ENCODE measurements at places on chromosomes 3 and 15.
A peak's percentile ranks its signal among the peaks of the same experiment; 100 is the strongest.

- no peak for DNase-seq
Observed at GRCh38 chr3:94146455-94146854, 83.6 kb downstream of the NSUN3 start.

GRCh38 chr15:32887090-32887489, 169.3 kb downstream of the GREM1 start:
- no peak for DNase-seq

- DNase-seq, result no peak
Observed at GRCh38 chr3:44045476-44046275, 196.0 kb upstream of the TOPAZ1 start.

DNA sequence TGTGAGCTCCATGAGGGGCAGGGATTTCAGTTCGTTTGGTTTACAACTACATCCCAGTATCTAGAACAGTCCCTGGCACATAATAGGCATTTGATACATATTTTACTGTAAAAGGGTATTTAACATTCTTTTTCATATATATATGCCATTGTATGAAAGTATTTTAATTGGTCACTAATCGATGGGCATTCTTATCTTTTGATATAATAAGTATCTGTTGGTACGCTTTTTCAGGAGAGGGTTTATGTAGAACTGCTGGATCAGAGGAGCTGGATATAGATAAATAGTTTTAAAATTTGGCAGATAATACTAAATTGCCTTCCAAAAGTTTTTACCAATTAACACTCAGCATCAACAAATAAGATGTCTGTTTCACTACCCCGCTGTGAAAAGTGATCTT, 978 bp upstream of the RSL24D1 start:
- no peak for DNase-seq

- DNase-seq, result no peak
Observed at GRCh38 chr3:59813148-59813538, 763.3 kb upstream of the CFAP20DC start.

DNA sequence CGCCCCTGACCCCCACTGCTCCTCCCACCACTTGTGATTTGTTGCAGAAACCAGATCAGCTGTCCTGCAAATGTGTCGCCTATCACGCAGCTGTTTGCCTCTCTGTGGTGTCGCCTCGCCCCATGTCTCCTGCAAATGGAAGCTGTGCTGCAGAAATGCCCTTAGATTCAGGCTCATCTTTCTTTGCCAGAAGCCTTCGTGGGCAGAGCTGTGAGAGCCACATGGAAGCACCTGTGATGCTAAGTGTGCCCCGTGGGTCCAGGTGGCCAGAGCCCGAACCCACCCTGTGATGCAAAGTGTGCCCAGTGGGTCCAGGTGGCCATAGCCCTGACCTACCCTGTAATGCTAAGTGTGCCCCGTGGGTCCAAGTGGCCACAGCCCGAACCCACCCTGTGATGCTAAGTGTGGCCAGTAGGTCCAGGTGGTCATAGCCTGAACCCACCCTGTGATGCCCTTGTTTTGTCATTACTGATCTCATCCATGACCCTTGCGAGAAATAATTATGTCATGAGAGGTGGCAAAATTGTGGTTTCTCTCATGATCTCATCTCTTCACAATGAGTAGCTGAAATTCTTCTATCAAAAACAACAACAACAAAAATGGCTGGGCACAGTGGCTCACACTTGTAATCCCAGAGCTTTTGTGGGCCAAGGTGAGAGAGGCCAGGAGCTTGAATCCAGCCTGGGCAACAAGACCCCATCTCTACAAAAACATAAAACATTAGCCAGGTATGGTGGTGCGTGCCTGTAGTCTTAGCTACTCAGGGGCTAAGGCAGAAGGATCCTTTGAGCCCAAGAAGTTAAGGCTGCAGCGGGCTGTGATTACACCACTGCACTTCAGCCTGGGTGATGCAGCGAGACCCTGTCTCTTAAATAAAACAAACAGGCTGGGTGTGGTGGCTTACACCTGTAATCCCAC, 187.4 kb downstream of the GOLGA6L6 start:
- DNase-seq, result no peak

GRCh38 chr3:153210146-153210545, 48.1 kb downstream of the RAP2B start:
- no peak for DNase-seq

- DNase-seq, result no peak
Observed at GRCh38 chr3:36674816-36675215, 89.5 kb downstream of the DCLK3 start.

- DNase-seq, result no peak
Observed at GRCh38 chr3:62622553-62623174, 249.3 kb upstream of the FEZF2 start.

GRCh38 chr3:140523600-140523999, 154.3 kb upstream of the TRIM42 start:
- DNase-seq, result no peak

GRCh38 chr15:55914446-55914845, 79.0 kb downstream of the NEDD4 start:
- DNase-seq, result no peak

DNA sequence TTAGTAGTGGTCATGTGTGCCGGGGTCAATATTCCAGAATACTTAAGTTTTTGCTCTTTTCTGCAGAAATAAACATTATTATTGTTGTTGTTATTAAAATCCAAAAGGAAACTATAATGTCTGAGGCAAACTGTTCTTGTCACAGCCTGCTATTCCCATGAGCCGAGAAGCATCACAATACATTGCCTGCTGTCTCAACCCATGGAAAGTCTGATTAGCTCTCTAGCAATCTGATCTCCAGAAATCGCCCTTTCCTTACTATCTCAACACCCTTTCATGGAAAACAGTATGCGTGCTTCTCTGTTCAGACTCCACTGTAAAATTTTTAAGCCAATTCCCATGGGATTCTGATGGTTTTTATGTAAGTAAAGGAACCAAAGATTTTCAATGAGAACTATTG, 811.0 kb downstream of the TUSC7 start:
- DNase-seq, result no peak

DNA sequence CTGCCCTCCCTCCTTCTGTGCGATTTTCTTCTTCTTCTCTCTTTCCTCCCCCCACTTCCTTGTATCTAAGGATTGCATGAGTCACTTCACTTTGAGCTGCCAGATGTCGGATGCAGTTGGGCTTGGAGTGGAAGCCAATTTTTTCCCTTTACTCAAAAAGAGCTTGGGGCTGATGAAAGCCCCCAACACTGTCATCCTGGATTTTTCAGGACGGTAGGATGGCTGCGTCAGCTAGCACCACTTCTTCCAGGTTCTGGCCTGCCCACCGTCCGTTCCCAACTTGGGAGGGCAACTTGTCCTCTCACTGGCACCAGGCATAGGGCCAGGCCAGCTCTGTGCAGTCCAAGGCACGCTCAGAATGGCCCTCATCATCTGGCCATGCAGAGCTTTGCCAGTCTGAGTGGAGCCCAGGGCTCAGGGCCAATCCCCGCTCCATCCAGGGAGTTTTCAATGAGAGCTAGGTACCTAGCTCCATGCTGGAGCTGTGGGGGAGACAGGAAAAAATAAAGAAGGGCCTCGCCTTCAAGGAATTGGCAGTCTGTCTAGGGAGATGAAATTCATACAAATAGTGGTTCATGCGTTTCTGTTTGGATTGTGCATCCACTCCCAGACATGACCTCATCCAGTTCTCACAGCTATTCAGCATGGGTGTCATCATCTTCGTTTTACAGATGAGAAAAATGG, 47.7 kb upstream of the INSYN1 start:
- no peak for DNase-seq

- no peak for DNase-seq
Observed at GRCh38 chr3:113329757-113330156, 111.5 kb downstream of the CFAP44 start.

- DNase-seq, result peak; percentile 53
Observed at GRCh38 chr3:157130467-157131251, 29.3 kb downstream of the CCNL1 start.

- no peak for DNase-seq
Observed at GRCh38 chr15:76575274-76575673, 238.7 kb downstream of the ISL2 start.

GRCh38 chr3:180000500-180000899, 36.2 kb downstream of the PEX5L start:
- no peak for DNase-seq

DNA sequence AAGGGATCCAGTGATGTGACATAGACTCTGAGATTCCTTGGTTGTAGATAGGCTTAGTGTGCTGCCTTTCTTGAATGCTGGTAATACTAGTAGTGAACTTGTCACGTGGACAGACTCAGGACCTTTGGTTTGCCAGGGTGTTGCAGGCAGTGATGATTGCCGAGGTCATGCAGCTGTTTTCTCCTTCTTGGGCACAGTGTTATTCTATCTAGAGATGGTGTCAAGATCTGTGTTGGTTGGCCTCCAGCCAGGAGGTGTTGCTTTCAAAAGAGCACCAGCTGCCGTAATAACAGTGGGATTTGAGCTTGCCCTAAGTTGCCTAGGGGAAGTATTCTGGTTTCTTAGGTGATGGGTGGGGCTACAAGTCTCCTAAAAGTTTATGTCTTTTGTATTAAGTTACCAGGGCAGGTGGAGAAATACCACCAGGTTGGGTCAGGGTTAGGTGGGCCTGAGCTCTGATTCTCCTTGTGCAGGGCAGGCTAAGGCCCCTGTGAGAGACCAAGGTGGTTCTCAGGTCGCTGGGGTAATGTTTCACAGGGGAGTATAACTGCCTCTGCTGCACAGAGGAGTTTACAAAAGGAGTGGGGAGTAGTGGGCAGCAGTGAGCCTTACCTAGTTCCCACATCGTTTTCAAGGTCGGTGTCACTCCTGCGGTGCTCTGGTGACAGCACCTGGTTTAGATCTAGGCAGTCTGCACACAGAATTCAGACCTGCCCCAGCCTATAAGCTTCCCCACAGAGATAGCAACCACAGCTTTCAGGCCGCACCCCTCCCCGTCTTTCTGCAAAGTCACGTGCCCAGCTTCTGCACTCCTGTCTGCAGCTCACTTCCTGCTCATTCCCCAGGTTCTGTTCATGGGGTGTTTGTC, 350.3 kb downstream of the DOCK3 start:
- peak; percentile 44 for DNase-seq

DNA sequence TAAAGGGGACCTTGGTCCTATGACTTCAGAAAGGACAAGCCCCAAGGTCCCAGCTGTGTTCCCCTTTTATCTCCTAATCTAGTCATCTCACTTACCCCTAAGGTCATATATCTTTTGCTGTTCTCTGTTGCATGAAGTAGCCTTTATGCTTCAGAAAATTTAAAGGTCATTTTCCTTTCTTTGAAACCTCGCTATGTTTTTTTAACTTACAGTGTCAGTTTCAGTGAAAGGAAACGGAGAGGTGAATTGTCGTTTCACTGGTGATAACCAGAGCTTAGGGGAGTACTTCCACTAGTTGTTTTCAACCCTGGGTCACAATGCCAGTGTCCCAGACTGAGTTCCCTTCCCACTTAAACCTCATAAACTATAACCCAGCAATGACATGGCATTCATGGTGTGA, 357.4 kb downstream of the GAP43 start:
- DNase-seq, result no peak

GRCh38 chr15:44149224-44149623, 45.8 kb downstream of the FRMD5 start:
- no peak for DNase-seq

GRCh38 chr3:106765342-106765741, 611.9 kb upstream of the CCDC54 start:
- DNase-seq, result no peak

GRCh38 chr3:68893600-68894239, 38.6 kb downstream of the TAFA4 start:
- DNase-seq, result no peak

DNA sequence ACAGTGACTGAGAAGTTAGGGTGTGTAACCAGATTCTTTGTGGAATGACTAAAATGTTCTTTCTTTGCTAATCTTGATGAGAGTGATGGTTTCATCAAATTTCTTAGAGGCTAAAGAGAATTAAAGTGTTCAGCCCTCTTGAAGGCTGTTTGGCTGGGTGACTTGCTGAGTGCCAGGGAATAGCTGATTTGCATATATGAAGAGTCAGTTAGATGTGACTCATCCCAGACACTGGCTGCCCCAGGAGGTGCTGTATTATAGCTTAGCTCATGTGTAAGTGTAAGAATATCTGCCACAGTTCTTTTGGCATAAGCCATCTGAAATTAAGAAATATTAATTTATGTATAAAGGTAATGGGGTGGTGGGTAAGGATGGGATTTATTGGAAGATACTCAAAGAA, 535.1 kb downstream of the NLGN1 start:
- DNase-seq, result no peak

- DNase-seq, result no peak
Observed at GRCh38 chr15:98683831-98684230, 35.5 kb downstream of the IGF1R start.

DNA sequence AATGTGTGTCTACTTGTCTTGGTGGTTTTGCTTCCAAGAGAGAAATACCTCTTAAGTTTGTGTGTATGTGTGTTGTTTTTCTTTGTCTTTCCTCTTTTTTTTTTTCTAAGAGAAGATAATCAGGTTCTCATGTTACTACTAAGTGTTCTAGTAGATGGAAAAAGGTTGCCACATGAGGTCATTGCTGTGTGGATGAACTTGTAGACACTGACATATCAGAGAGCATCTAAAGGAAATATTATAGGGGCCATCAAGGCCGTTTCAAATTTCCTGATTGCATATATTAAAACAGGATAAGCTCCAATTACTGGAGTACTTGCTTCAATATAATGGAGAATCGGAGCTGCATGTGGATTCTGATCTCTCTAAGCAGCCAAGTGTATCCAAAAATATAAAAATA, 747.5 kb downstream of the NR2F2 start:
- no peak for DNase-seq

- peak; percentile 39 for DNase-seq
Observed at GRCh38 chr3:101828691-101829436, 20.4 kb upstream of the NFKBIZ start.

DNA sequence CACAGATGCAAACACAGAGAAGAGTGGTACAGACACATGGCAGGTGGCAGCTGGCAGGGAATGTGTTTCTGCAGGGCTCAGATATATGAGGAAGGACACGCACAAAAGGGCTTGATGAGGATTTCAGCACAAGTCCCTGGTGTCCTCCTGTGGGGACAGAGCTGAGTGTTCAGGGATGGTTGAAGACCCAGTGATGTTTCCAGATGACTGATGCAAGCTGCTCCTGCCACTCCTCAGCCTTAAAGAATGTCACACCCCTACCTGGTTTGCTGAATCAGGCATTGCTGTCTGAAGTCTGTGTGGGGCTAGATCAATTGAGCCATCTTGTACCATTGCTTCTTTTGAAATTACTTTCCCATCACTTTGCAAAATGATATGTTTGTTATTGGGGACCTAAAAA, 40.2 kb downstream of the TNFAIP8L3 start:
- DNase-seq, result no peak

Measured in stimulated activated CD4-positive, alpha-beta T cell treated with anti-CD3 and anti-CD28 coated beads, Interleukin-2, amount 100 ng/mL, for 48 hours (primary cell).